CD8-positive, alpha-beta T cell (primary cell): ENCODE measurements at places on chromosomes 16 and 17. TPM values are rescaled to one million over a fixed set of nuclear protein-coding genes. Genes with fewer than 3 reads are reported as not detected.

The CDR2L gene
- 0.27 TPM for total RNA-seq

The MAP2K6 gene
- 7.1 TPM for total RNA-seq

The GCGR gene
- not detected for total RNA-seq

The RASL10B gene
- total RNA-seq, result 0.16 TPM

The PRR35 gene
- not detected for total RNA-seq

The CDH8 gene
- not detected for total RNA-seq

The NAGLU gene
- total RNA-seq, result 7.4 TPM

The KCNJ18 gene
- total RNA-seq, result not detected

The TBC1D3H gene
- total RNA-seq, result not detected

The KRTAP9-8 gene
- total RNA-seq, result not detected

The ZKSCAN2 gene
- 9.4 TPM for total RNA-seq

The ZNF750 gene
- not detected for total RNA-seq

The ACLY gene
- total RNA-seq, result 25.0 TPM

The GOSR1 gene
- total RNA-seq, result 48.0 TPM

The GTF3C1 gene
- 114 TPM for total RNA-seq

The GNGT2 gene
- total RNA-seq, result 4.1 TPM

The SLC16A11 gene
- total RNA-seq, result 1.3 TPM

The STX1B gene
- total RNA-seq, result 2.7 TPM

The PDILT gene
- not detected for total RNA-seq

The FZD2 gene
- not detected for total RNA-seq

The KRT24 gene
- total RNA-seq, result not detected

The CYB561 gene
- total RNA-seq, result 13.7 TPM

The LDHD gene
- total RNA-seq, result not detected

The TEKT1 gene
- total RNA-seq, result not detected

The CD19 gene
- total RNA-seq, result 1.8 TPM

The UNC119 gene
- 48.9 TPM for total RNA-seq

The KCNJ16 gene
- not detected for total RNA-seq

The ADAM11 gene
- total RNA-seq, result 0.76 TPM

The CCL7 gene
- total RNA-seq, result not detected

The NPB gene
- total RNA-seq, result not detected

The SEC14L5 gene
- total RNA-seq, result not detected

The ATXN2L gene
- 309 TPM for total RNA-seq

The FBXL16 gene
- total RNA-seq, result 4.6 TPM

The SPATA32 gene
- 0.22 TPM for total RNA-seq

The CA4 gene
- not detected for total RNA-seq

The ABAT gene
- total RNA-seq, result 4.1 TPM

The ARHGAP44 gene
- total RNA-seq, result not detected

The LIMD2 gene
- total RNA-seq, result 828 TPM

The ABCC12 gene
- not detected for total RNA-seq

The PRRT2 gene
- 1.7 TPM for total RNA-seq

The PSMD12 gene
- 52.1 TPM for total RNA-seq

The NXPH3 gene
- not detected for total RNA-seq

The EMC6 gene
- total RNA-seq, result 41.6 TPM

The LPO gene
- not detected for total RNA-seq

The SEZ6 gene
- total RNA-seq, result not detected

The TPPP3 gene
- not detected for total RNA-seq

The GRB7 gene
- not detected for total RNA-seq

The CCDC40 gene
- 1.0 TPM for total RNA-seq

The HSD17B2 gene
- total RNA-seq, result not detected

The RAB37 gene
- total RNA-seq, result 33.7 TPM

The PLLP gene
- total RNA-seq, result 0.47 TPM

The KRTAP2-2 gene
- total RNA-seq, result not detected

The HAS3 gene
- 2.5 TPM for total RNA-seq
